HTR-8/SVneo (cell line): ENCODE measurements at places on chromosomes 5 and 9.

DNA sequence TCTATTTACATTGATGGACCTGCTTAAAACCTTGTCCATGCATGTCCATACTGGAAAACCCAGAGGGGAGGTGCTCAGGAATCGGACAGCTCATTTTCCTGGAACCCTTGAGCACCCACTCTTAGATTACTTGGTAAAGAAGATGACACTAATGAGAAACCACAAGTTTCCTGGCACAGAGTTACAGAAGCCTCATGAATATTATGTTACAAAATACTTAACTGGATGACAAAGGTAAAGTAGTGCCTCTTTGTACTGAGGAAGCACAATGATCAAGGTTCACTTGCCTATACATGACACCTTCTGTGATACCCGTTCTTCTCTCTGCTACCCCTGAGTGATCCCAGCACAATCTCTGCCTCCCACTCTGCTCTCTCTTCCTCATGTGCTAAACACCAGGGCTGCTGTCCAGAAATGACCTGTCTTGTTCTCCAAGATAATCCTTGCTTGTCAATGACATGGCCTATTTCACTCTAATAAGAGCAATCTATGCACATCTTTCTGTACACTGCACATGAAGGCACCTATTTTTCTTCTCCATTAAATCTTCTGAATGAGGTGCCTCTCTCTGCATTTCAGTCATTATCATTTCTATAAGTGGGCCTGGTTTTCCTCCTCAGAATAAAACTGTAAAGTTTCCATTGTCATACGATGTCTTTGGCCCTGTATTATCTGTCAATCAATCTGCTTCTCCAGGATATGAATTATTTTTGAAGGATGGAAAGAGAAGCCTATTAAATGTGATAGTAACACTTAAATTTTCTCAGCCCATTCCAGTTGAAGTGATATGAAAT is 684.0 kb upstream of the ACO1 start:
- DNase-seq = no peak

GRCh38 chr9:136351252-136351800 is 12.2 kb downstream of the DNLZ start:
- DNase-seq = no peak

- DNase-seq = no peak
Measured at GRCh38 chr9:136201609-136202453, 3.1 kb downstream of the LHX3 start.

DNA sequence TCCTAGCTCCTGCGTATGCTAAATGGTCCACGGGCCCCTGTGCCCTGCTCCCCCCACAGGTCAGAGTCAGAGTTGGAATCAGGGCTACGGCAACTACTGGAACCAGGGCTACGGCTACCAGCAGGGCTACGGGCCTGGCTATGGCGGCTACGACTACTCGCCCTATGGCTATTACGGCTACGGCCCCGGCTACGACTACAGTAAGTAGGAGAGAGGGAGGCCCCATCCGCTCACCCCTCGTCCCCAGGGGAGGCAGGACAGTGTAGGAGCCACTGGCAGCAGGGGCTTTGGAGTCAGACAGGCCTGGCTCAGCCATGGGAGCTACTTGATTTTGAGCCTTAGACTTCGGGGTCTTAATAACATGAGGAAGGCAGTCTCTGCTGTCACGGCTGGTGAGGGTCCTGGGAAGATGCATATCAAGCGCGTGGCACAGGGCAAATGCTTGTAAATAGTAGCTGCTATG is 5.8 kb downstream of the HNRNPAB start:
- DNase-seq = no peak

DNA sequence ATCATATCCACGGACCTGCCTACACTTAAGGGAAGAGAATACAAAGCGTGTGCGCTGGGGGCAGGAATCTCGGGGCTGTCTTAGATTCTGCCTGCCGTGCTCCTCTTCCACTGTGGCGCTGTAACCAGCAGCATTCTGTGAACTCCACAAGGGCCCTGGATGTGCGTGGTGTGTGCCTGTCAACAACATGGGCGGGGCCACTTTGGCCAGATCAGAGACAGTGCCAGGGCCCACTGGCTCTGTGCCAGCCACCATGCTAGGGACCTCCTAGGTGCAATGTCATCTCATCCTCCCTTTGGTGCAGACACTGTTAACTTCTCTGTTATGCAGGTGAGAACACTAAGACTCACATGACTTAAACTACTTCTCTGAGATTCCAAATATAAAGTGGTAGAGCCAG is 113.7 kb downstream of the COL23A1 start:
- DNase-seq = no peak

DNA sequence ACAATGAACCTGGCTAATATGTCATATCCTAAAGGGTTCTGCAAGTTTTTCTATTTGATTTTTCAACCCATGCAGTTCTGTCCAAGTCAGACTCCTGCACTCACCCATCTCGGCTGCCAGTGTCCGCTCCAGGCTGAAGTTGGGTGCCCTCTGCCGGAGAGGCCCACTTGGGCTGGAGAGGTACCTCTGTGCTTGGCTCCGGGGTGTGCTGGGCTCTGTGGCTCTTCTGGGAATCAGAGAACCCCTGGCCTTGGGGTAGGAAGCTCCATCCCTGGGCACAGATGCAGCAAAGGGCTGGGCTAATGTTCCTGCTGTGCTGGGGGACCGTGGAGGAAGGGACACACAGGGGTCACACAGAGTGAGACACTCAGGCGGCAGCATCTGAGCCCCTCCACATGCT is 26.2 kb downstream of the ORM2 start:
- no peak for DNase-seq

DNA sequence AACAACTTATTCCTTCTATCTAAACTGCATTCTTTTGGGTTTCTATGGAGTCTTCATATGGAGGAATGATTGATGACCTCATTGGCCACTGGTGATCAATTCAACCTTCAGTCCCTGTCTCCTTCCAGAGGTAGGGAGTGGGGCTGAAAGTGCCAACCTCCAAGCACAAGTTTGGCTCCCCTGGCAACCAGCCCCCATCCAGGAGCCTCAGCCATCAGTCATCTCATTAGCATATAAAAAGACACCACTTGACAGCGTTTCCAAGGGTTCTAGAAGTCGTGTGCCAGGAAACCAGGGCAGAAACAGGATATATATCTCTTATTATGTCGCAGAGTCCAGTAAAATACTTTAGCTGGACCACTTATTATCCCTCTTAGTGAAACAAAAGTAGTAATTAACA is 9.8 kb downstream of the SLC31A2 start:
- DNase-seq = no peak

DNA sequence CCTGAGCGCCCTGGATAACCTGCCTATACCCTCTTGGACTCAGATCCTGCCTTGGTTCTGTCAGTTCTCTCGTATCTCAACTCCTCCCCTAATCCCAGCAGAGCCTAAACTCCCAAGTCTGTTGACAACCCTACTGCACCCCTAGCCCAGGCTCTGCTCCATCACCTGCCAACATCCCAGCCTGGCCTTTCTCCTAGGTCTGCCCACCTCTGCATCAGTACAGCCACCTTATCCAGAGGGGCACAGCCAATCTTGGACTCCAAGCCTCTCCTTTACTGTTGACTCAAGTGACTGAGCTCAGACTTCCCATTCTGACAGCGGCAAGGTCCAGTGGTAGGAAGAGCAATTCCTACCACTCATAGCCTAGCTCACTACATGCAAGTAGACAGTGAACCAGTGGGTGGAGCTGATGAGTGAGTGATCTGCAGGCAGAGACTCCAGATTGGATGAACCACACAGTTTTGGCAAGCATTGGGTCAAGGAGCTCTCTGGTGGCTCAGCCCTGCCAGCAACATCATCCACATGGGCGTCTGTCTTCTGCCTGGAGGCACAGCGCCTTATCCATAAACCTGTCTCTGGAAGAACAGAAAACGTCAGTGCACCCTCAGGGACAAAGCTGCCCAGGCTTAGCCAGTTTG is 26.5 kb downstream of the TRMO start:
- DNase-seq = peak; percentile 15

DNA sequence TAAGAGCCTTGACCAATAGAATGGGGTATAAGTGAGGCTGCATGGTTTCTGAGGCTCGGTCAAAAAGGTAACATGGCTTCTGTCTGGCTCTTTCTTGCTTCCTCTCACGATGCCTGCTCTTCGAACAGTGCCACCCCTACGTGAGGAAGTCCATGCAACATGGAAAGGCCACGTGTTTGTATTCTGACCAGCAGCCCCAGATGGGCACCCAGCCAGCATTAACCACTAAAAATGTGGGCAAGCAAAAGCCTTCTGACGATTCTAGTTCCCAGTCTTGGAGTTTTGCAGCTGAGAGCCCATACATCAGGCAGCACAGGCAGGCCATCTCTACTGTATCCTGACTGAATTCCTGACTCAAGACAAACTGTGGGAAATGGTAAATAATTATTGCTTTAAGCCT is 24.2 kb upstream of the NREP start:
- no peak for DNase-seq

GRCh38 chr9:131481441-131482342 is 21.0 kb upstream of the POMT1 start:
- DNase-seq = no peak

- no peak for DNase-seq
Measured at GRCh38 chr5:80865551-80865950, 94.6 kb upstream of the RASGRF2 start.

GRCh38 chr9:3517377-3518048 is 8.3 kb downstream of the RFX3 start:
- DNase-seq = no peak

DNA sequence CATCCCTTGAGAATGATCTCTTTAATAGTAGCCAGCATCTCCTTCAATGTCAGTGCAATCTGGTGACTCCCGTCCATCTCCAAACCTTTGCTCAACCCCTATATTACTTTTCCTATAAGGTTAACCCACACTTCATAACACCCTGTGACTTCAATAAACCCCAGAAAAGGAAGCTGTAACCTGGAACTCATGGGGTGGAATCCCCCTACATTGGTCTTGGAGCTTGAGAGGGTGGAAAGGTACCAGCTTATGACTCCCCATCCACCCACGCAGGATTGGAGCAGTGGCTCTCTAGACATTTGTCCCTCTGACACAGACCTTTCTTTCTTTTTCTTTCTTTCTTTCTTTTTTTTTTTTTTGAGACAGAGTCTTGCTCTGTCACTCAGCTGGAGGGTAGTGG is 54.7 kb upstream of the ZFR start:
- no peak for DNase-seq

- no peak for DNase-seq
Measured at GRCh38 chr5:67971971-67972821, 243.4 kb upstream of the PIK3R1 start.

DNA sequence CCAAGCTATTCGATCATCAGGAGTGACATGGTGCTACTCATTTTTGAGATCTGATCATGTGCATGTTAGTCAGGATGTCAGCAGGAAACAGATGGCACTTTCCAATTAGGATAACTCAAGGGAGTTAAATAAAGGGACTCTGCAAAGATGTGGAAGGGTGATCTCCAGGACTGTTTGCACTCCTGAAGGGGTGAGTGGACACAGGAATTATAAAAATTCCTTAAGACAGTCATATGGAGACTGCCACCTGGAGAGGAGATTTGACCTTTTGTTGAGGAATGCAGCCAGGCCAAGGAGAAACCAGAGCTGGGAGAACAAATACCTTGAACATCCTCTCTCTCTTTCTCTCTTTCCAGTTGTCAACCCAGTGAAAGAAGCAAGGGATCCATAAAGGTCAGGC is 189.1 kb downstream of the GABRG2 start:
- no peak for DNase-seq

- no peak for DNase-seq
Measured at GRCh38 chr5:55481293-55481855, 53.4 kb downstream of the PLPP1 start.

- DNase-seq = no peak
Measured at GRCh38 chr5:60147791-60148190, 254.3 kb upstream of the PDE4D start.

DNA sequence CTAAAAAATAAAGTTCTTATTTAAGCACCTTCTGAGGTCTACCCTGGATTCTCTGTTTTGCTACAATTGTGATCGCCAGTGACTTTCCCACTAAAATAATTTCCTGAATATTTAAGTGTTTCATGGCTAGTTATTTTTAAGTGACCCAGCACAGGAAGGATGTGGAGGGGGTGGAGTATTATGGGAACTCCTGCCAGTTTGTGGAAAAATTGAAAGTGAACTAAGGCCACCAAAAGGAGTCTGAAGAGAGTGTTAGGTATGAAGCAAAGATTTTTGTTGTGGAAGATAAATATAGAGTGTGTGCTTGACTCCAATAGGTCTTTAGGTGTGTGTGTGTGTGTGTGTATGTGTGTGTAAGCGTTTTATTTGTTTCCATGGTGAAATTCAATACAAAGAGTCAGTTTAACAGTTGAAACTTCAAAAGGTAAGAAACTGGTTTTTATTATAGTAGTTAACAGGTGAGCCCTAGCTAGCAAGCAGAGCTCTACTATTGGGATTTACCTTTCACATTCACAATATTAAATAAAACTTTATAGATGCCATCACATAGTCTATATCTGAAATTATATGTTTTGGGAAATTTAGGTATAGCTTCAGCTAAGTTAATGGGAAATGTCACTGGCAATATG is 25.6 kb downstream of the RASGRF2 start:
- DNase-seq = no peak

GRCh38 chr9:97526895-97527575 is 25.6 kb downstream of the TMOD1 start:
- DNase-seq = no peak

GRCh38 chr5:57950616-57951228 is 468.1 kb upstream of the ACTBL2 start:
- no peak for DNase-seq

- DNase-seq = no peak
Measured at GRCh38 chr5:140205952-140206351, 31.0 kb downstream of the CYSTM1 start.

GRCh38 chr5:169652057-169652456 is 15.0 kb downstream of the DOCK2 start:
- no peak for DNase-seq

GRCh38 chr5:127338501-127338900 is 47.9 kb downstream of the MEGF10 start:
- no peak for DNase-seq

GRCh38 chr9:95096381-95096780 is 221.1 kb downstream of the FANCC start:
- DNase-seq = no peak

DNA sequence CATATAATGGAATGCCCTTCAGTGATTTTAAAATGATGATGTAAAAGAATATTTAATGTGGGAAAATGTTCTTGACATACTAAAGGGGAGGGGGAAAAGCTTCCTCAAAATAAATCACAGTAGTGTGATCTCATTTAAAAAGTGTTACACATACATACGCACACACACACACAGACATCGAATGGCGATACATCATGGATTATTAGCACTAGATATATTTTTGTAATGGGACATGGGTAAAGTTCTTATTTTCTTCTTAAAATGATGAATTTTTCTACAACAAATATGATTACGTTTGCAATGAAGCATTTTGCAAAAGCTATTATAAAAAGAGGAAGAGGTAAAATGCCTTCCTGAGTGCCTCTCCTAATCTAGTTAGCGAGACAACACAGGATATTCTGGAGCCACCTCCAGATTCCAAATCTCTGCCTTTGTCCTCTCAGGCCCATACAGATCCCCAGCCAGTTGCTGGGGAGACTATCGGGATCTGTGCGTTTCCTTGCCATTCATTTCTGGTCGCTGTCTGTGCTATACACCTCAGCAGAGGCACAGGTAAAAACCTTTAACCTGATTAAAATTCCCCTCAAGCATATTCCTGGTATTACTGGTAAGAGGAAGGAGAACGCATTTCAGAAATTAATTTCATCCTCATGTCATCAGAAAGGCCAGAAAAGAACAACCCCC is 69.6 kb downstream of the SLC28A3 start:
- DNase-seq = no peak
